ENCODE measurements at places on chromosomes 11 and 22.

GRCh38 chr11:116539211-116539610 is 233.6 kb downstream of the BUD13 start:
- DNase-seq = no peak

DNA sequence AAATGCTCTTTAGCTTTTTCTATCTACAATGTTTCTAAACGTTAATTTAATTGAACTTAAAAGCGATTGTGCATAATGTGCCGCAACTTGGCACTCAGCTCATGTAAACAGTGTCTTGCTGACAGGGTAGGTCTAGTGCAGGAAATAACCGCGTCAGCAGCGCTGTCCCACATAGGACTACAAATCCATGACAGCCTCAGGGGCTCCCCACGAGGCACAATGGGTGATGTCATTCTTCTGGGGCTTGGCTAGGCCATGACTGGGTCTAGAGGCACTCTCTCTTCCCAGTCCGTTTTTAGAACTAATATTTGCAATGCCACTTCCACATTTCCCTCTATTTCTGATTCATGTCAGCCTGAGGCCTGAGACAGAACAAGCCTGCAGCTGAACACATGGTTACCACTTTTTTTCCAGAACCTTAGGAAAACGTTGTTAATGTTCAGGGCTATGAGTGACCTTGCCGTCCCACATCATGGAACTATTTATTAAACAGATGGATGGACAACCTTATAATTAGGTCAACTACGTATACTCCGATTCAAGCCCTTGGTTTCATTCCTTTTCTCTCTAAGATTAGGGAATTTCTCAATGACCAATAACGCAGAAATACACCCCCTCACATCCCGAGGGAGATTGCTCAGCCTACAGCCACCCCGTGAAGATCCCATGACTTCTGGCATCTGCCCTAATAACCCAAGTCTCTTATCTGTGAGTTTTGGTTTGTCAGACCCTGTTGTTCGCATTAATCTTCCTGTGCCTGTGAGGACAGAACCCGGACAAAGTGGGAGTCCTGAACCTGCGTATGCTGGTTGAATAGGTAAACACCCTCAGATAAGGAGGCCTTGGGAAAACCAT is 19.4 kb upstream of the SNX32 start:
- no peak for DNase-seq

- no peak for DNase-seq
These were observed 655.5 kb downstream of the KCNA4 start for GRCh38 chr11:29361369-29361768.

DNA sequence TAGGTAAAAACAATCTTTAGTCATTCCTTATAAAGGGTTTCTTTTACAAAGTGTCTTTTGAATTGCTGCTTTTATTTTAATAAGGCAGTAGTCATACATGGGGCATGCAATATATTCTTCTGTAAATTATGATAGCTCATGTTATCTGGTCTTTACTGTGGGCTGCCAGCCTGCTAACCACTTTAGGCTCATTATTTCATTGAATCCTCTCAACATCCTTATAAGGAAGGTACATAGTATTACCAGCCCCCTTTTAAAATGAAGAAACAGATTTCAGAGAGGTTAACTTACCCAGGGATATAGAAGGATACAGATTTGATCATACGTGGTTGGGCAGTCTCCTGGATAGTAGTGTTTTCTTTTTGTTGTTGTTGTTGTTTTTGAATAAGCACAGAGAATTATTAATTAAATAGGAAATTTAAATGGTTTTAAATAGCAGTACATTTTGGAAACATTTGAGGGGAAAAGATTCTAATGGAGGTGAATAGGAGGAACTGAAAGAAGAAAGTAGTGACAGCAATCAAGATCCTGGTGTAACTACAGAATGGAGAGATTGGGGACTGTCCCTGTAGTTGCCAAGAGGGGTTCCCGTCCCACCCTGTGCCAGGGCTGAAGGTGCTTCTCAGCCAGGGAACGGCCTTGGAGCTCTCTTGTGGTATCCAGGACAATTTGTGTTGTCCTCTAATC is 21.0 kb downstream of the SPECC1L start:
- no peak for DNase-seq
